GF-D8 (cell line): ENCODE measurements at places on chromosomes 16 and 17.

GRCh38 chr16:35140293-35140986 is 1681.0 kb downstream of the TP53TG3F start:
- DNase-seq = no peak

GRCh38 chr16:23597003-23597756 is 1.1 kb upstream of the NDUFAB1 start:
- peak; percentile 23 for DNase-seq

DNA sequence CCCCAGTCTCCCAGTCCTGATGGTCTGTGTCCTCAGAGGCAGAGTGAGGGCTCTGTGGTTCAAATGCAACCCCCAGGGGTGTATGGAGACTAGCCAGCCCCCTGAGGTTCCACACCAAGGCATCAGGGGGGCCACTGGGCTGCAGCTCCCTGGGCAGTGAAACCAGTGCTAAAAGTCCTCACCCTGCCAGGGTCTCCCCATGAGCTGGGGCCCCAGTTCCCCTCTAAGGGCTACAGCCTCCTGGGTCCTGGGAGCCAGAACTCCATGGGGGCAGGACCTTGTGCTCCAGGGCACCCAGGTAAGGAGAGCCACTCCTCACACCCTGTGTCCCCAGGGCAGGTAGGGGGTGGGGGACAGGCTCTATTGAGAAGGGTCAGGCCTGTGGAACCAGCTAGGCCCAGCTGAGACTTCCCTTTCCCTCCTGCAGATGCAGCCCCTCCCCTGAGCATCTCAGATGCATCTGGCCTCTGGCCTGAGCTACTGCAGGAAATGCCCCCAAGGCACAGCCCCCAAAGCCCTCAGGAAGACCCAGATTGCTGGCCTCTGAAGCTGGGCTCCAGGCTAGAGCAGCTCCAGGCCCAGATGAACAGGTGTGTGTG is 6.4 kb upstream of the DCAF7 start:
- DNase-seq = no peak

GRCh38 chr17:31310886-31311285 is 3.0 kb downstream of the EVI2B start:
- peak; percentile 18 for DNase-seq

DNA sequence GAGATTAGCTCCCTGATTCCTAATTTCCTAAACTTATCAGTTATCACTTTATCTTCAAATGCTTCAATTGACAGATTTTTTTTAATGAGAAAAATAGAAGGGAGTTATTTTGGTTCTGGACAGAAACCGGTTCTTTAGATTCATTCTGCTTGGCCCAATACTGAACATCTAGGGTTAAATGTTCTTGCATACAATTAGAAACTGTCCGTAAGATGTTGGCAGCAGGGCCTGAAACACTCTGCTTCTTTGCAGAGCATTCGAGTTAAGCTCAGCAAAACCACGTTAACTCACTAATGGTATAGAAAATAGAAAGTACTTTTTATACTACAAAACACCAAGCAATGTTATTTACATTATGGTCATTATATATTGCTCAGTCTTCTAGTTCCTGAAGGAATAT is 7.2 kb downstream of the SHCBP1 start:
- DNase-seq = no peak
